Stomach (tissue), 19 donors: ENCODE measurements at places on chromosomes 12 and 14. TPM values are rescaled to one million over a fixed set of nuclear protein-coding genes. Genes with fewer than 3 reads are reported as not detected.
A peak's percentile ranks its signal among the peaks of the same experiment; 100 is the strongest.

GRCh38 chr12:87930033-87930432, 99.2 kb downstream of the C12orf50 start:
- H3K4me1 ChIP-seq = no peaks in the 10 kb centered on the region
- DNase-seq = no peak
- no peak overlapping the region for H3K4me3 ChIP-seq

DNA sequence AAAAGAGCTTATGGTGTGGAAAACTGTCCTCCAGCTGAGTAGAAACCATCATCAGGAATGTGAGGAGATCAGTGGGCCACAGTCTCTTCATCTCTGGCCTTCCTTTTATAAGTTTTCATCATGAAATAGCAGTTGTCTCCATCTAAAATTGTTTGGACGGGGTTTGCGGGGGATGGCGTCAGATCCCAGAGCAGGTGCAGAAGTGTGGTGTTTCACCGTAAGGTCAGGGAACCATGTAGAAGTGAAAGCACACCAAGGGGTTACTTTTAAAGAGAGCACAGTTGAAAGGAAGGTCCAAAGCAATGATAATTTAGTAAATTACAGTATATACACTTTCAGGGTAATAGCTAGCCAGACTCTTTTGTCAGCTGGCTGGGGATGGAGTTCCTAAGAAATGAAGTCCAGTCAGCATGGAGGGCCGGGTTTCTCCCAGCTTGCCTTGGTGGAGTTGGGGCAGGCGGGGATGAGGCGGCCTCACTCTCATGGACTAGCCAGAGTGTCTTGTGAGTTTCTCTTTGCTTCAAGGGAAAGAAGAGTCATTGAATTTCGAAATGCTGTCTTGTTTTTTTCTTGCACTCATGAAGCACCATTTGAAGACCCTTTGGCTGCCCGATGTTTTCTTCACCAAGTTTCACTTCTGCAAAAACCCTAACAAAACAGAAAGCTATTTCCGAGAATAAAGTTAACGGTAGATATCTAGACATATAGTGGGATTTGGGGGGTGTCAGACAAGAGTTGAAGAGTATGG, 100.6 kb downstream of the ETV6 start:
- no peaks in the 10 kb centered on the region for H3K27me3 ChIP-seq
- DNase-seq = no peak
- peaks cover 13% of the 10 kb centered on the region for H3K4me1 ChIP-seq
- H3K36me3 ChIP-seq = peaks cover 25% of the 10 kb centered on the region
- H3K27ac ChIP-seq = peak overlapping the region; percentile 5

FBXL14 gene
- 2.6 TPM for polyA plus RNA-seq

GRCh38 chr12:22361785-22362184, 27.3 kb upstream of the ST8SIA1 start:
- no peak overlapping the region for H3K4me3 ChIP-seq
- DNase-seq = no peak
- no peaks in the 10 kb centered on the region for H3K4me1 ChIP-seq
- no peaks in the 10 kb centered on the region for H3K36me3 ChIP-seq
- H3K27me3 ChIP-seq = no peaks in the 10 kb centered on the region
- H3K27ac ChIP-seq = no peak overlapping the region

PRH2 gene
- polyA plus RNA-seq = not detected
